Stimulated activated CD4-positive, alpha-beta T cell treated with anti-CD3 and anti-CD28 coated beads, Interleukin-15, amount 100 ng/mL, for 1 hour (primary cell): ENCODE measurements at places on chromosomes 2 and 18.

GRCh38 chr18:64083916-64084315 lies 65.0 kb downstream of the LINC00305 start:
- no peak for DNase-seq

GRCh38 chr2:27830656-27831055 lies 59.1 kb downstream of the MRPL33 start:
- DNase-seq: no peak

DNA sequence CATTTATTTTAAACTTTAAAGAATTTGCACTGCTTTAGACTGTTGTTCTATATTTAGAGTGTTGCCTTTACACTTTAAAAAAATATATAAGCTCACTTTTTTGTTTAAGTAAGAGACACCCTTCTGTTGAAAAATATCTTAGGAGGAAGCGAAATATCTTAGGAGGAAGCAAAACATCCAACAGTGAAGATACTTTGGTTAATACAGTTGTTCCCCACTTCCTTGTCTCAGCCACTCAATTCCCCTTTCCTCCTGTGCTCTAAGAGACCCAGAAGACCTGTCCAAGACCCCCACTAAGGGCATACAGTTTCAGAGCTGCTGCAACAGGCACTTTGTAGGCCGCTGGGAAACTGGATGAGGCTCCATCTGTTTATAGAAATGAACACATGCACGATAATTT lies 5.7 kb downstream of the SERPINB8 start:
- no peak for DNase-seq

DNA sequence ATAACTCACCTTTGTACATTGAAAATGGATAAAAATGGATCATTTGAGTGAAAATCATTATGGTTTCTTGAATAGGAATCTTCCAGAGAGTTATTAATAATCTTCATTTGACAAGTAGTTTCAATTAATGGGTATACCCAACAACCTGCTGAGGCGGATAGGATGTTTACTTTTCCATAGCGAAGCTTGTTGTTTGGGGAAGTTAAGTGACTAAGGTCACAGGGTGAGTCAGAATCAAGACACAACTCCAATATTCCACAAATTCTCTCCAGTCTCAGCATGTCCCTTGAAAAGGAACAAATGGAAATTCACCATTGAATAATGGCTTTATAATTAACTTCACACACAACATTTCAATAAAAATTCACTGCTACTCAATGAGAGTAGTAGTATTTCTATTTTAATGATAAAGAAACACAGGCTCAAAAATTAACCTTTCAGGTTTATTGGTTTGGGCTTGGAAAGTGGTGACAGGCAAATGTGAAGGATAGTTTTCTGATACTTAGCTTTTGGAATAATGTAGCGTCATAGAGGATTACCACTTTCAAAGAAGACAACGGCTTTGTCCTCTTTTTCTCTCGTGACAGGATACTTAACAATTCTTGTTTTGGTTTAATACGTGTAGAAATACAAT lies 211.3 kb downstream of the GPD2 start:
- DNase-seq: no peak

DNA sequence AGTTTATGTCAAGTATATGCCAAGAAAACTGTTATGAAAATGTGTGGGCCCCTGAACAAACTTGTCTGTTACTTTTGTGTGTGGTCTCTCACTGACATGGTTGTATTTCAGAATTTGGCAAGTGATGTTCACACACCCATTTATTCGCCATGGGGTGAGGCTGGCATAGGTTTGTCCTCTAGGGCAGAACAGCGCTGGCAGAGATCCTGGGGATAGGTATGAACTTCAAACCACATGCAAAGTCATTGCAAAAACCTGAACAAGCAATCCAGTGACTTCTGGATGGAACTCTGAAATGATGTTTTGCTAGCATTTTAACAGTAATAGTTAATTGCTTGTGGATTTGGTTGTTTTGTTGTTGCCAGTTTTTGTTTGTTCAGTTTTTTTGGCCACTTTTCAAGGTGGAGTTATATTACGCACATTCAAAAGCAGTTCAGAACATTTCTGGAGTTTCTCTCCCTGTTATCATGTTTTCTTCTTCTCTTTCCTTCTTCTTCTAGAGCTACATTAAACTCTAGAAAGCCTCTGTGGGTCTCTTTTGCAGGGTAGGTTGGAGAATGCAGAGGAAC lies 78.5 kb downstream of the MDH1 start:
- DNase-seq: no peak

DNA sequence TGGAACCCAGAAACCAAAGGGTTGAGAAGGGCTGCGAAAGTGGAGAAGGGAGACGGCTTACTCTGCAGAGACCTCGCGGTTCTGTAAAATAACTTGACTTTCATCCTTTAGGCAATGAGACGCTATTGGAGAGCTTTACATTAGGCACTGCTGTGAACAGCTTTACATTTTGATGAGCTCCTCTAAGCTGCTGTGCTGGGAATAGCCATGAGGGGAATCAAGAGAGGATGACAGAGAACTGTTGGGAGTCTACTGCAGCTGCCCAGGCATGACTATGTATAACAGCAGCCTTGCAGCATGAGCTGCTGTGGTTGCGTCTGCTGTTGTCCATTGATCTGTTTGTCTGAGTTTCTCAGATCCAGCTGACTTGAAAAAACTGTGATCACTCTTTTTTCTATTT lies 310.8 kb upstream of the MAP2 start:
- DNase-seq: no peak

DNA sequence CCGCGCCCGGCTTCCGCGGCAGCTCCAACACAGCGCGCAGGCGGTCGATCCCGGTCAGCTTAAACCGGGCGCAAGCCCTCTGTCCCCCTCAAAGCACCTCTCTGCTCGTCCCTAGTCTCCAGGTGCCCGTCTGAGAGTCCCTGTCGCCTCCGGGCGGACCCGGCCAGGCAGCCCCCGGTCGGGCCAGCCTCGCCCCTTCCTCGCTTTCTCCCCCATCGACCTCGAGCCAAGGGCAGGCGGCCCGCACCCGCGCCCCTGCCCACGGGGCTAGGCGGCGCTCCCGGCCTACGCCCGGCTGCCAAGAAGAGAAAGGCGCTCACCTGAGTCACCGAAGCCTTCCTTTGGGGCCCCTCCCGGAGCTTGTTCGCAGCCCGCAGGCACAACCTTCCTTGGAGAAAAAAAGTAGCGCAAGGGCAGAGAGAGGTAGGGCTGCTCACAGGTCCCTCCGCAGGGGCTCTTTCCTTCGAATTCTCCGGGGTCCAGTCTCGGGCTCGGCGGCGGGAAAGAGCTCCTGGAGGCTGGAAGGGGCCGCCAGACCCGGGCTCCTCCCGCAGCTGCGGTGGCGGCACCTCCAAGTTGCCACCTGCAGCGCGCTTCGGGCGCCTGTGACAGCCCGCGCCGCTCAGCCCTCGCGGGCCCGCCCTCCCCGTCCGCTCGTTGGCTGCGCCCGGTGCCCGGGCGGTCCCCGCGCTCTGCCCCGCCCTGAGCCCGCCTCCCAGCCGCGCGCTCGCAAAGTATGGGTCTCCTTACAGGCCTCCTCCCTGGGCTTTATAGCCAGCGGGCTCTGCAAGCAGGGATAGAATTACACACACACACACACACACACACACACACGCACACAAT lies 86.5 kb upstream of the EPB41L3 start:
- no peak for DNase-seq

GRCh38 chr2:177530561-177530960 lies 138.0 kb downstream of the AGPS start:
- DNase-seq: no peak

- DNase-seq: no peak
Measured at GRCh38 chr2:200604571-200605255, 18.9 kb downstream of the AOX1 start.

GRCh38 chr2:152755029-152755428 lies 36.6 kb downstream of the ARL6IP6 start:
- DNase-seq: no peak

DNA sequence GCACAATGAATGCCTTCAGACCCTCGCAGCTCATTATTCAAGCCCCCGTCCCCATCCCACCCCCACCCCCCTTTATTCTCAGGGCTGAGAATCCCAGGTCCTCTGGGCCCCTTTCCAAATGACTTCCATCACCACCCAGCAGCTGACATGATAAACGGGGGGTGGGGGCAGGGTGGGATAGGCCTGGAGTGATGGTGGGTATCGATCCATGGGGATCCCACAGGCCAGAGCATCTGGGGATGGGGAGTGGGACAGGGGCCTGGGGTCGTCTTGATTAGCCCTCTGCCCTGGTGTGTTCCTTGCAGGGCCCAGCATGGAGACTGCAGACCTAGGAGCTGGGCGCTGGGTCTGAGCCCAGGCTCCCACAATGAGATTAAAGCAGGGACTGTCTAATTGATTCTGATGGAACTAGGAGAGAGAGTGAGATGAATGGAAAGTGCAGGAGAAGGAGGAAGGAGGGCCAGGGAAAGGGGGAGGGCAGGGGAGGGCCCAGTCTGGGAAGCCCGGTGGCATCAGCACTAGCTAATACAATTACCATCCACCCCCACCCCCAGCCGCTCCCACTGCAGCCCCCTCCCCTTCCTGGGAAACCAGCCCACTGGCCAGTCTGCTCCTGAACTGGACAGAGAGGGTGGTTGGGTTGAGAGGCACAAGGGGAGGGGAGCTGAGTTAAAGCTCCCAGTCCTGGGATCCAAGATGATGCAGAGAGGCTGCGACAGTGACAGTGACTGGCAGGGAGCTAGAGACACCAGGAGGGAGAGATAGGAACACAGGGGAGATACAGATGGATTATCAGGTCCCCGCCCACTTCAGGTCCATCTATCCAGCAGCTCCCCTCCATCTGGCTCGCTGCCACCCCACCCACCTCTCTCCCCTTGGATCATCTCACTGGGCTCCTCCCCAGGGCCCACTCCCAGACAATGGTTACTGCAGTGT lies 13.1 kb upstream of the TNS1 start:
- DNase-seq: no peak

GRCh38 chr2:109486711-109487535 lies 126.8 kb downstream of the SEPTIN10 start:
- no peak for DNase-seq

DNA sequence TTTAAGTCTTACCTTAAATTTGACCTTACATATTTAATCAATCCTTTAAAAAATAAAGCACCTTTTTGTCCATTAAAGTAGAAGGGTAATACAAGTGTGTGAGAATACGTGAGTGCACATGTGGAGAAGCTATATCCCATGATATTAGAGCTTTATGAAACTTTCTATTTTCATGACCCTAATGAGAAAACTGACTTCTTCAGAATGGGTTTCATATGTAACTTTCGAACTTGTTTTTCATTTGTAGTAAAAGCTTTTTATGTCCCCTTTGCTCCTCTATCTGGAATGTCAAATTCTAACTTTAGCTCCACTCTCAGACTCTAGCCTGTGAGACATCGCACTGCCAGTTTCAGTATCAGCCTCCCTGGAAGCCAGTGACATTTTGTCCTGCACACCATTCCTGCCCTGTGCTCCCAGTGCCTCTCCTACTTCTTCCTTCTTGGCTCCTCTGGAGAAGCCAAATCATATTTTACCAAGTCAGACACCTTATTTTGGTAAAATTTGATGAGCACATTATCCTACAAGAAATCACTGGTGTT lies 42.0 kb downstream of the MAPRE2 start:
- no peak for DNase-seq

DNA sequence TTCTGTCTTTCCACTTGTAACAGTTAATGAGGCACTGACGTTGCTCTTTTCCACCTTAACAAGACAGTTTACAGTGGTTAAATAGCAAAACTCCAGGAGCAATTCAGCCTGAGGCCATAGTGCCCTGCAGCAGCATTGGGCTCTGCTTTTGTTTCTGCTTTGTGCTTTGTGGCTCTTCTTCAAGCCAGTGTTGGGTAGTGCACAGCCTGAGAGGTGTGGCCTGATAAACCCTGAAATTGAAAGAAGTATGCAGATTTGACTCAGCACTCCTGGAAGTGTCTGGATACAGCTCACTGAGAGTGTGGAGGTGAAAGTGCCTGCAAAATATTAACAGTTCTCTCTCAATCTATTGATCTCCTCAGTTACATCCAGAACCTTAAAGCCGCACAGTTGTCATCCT lies 63.0 kb downstream of the STK25 start:
- DNase-seq: no peak

DNA sequence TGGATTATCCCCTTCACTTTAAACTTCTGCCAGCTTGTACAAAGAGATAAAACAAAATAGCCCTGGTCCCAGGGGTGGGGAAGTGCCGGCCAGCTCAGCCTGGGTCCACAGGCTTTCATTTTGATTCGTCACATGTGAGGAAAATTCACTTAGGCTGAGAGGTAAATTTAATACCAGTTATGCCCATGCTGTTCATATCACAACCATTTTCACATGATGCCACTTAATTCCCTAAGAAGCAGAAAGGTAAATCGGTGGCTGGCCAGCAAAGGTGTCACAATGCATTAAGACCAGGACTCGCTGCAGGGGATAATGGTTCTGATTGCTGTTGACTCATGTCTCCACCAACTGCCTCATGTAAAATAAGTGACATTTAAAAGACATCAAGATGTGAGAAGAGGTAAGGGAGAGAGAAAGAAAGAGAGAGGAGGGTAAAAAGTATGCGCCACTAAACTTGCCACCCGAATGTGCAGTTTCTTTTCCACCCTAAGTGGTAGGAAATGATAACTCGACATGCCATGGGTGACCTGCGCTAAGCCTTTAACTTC lies 261.0 kb upstream of the SIX3 start:
- no peak for DNase-seq

DNA sequence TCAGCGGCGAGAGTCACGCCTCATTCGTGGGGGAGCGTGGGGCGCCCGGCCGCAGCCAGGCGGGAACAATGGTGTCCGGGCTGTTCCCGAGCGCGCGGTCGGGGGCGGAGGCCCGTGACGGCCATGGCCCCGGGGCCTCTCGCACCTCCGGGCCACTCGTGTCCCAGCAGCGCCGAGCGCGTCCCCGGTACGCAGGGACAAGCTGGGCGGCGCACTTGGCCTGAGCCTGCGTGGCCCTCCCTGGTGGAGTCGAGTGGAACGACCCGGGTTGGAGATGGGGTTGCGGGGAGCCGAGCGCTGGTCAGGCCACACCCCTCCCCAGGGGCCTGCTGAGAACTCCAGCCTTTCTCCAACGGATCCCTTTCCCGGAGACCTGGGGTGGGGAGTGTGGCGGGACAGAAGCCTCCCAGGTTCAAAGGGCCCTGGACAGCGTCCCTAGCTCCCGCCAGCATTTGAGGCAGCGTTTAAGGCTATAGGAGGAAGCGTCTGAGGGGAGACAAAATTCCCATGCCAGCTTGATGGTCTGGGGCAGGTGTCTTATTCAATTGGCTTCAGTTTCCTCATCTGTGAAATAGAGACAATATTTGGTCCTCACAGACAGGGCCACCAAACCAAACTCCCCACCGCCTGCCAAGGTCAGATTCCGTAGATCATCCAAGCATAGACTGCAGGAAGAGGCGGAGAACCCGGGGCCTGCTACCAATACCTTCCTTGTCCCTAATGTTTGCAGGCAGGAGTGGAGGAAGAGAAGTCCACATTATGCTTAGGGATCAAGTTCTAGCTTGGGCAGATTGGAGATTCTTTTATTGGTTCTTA lies 553 bp downstream of the CNDP2 start:
- DNase-seq: no peak

- DNase-seq: no peak
Measured at GRCh38 chr2:66583881-66584280, 149.0 kb downstream of the MEIS1 start.

GRCh38 chr2:228417956-228418355 lies 236.5 kb upstream of the SPHKAP start:
- no peak for DNase-seq

- DNase-seq: no peak
Measured at GRCh38 chr18:51398104-51398503, 200.6 kb upstream of the MEX3C start.

GRCh38 chr18:48829443-48830149 lies 121.2 kb downstream of the SMAD7 start:
- no peak for DNase-seq

GRCh38 chr2:198905881-198906612 lies 551.7 kb downstream of the SATB2 start:
- DNase-seq: no peak

- no peak for DNase-seq
Measured at GRCh38 chr2:88442473-88442872, 10.0 kb downstream of the FOXI3 start.

- DNase-seq: no peak
Measured at GRCh38 chr18:9732031-9732430, 23.9 kb downstream of the RAB31 start.
